ENCODE measurements at places on chromosomes 5 and 9. TPM values are rescaled to one million over a fixed set of nuclear protein-coding genes. Genes with fewer than 3 reads are reported as not detected.

The PCDHGB6 gene
- polyA plus RNA-seq = 1.7 TPM

The ESM1 gene
- 2.8 TPM for polyA plus RNA-seq

DNA sequence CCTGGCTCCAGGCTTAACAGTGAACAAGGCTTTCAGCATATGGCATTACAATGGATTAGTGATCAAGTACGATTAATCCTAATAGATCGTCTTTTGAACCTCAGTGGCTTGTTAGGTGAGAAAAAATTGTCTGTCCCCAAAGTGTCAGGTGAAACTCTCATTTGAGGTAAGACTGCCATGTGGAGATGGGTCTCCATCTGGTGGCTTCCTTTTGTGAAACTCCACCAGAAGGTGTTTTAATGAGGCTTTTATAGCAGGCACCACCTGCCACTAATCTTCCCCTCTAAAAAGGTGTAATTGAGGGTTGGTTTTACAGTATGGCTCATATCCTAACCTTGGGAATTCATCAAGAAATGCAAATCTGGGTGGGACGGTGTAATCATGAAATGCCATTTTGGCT lies 471.1 kb upstream of the MPDZ start:
- no peak for DNase-seq

DNA sequence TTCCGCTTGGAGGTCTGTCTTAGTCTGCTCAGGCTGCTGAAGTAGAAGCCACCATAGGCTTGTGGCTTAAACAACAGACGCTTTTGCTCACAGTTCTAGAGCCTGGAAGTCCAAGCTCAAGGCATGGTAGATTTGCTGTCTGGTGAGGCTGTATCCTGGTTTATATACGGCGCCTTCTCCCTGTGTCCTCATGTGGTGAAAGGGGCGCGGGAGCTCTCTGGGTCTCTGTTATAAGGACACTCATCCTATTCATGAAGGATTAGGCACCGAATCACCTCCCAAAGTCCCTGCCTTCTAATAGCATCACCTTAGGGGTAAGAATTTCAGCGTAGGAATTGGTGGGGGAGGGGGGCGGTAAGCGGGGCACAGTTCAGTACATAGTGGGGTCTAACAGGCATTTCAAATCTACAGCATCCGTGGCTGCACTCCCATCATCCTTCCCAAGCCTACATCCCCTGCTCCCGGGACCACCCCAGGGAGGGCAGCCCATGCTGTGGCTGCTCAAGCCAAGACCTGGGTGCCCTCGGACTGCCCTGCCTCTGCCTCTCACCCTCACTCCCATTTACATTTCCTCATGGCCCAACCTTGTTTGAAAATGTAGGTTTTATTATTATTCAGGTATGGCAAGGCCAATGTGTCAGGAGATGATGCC lies 15.1 kb upstream of the LPCAT1 start:
- DNase-seq = no peak

DNA sequence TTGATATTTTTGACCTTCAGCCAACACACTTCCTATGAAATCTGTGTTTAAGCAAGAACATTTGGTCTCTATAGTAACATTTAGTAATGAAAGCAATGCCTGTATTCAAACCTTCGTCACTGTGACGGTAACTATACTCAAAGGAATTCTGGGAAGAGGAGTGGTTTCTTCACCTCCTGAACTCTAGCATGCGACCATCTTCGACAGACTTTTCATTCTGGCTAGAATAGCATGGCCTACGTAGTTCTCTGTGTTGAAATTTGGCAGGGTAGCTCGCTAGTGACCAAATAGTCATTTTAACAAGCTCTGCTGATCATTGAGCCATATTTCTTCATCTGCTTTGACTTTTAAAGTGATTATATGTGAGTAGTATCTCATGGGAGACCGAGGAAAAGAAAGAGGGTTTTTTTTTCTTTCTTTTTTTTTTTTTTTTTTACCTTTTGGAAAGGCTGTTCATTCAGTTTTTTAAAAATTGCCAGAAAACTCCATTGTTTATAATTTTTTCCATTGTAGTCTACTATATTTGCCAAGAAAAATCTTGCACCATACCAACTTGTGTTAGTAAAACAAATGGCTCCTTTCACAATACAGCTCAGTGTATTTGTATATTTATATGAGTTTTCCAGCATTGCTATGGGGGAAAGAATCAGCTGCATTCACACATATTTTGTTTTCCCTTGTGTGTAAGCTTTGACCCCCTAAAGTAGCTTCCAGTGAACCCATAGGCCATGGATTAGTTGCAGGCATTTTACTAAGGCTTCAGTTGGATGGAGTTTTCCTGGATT lies 166.8 kb downstream of the NNT start:
- DNase-seq = peak; percentile 19

DNA sequence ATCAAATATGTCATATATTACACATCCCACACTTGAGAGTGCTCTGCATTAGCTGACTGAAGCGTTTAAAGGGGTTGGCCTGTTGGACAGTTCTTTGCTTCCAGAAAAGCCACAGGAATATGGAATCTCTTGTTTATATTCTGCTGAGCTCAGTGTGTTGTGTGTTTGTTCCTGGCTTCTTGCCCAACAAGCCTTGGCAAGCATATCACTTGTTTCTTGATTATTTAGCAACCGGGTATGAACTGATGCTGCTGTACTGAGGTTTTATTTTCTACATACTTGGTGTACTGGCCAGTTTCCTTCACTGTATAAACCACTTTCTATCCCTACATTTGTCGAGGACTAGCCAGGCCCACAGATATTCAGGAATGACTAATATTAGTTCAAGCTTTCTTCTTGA lies 378.9 kb downstream of the KCTD16 start:
- DNase-seq = peak; percentile 27

DNA sequence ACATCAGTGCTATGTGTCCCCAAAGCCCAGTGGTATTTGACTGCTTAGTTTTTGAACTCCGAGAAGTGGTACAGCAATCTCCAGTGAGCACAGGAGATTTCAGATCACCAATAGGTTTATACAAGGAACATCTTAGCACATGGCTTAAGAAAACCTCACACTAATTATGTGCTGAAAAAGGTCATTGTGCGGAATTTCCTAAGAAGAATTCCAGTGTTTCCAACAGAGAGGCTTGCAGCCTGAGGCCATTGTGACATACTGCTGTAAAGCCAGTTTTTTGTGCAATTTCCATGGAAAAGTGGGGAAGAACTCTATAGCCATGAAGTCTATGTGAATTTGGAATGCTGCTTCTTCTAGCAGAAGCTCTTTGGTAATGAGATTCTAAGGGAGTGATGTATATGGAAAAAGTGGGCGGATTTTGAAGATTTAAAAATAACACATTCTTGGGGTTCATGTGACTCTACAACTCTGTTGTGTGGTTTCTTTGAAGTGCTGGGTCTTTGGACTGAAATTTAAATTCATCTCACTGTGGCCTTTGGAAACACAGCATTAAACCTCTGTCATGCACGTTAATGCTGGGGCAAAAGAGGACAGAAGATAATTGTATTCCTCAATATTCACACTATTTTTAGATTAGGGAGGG lies 110.5 kb upstream of the CD180 start:
- DNase-seq = peak; percentile 42

DNA sequence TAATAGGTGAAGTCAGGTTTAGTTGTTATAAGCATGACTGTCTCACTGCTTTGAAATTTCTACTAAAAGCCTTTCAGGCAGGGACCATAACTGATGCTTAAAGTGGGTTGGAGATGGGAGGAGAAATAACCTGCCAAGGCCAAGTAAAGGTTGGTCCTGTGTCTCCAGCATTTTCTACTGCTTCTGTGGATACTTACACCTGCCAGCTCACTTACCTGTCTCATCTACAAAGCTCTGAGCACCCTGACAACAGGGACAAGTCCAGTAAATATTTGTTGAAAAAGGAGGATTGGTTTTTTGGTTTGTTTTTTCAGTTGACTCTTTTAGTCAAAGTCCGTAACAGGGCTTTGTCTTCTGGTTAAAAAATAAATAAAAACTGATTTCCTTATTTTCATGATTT lies 38.6 kb downstream of the GRAMD2B start:
- DNase-seq = no peak

DNA sequence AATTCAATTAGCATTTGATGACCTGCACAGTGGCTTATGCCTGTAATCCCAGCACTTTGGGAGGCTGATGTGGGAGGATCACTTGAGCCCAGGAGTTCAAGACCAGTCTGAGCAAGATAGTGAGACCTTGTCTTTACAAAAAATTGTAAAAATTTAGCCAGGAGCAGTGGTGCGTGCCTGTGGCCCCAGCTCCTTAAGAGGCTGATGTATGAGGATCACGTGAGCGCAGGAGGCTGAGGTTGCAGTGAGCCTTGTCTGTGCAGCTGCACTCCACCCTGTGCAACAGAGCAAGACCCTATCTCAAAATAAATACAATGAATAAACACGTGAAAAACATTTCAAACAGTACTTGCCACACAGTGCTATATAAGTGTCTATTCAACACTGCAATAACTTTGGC lies 4.2 kb downstream of the ABCA1 start:
- no peak for DNase-seq

The MLLT3 gene
- 32.1 TPM for polyA plus RNA-seq

- DNase-seq = no peak
Observed at GRCh38 chr5:179805529-179806249, 977 bp downstream of the MGAT4B start.

GRCh38 chr9:125444956-125445506 lies 183.4 kb downstream of the GAPVD1 start:
- no peak for DNase-seq

- no peak for DNase-seq
Observed at GRCh38 chr9:16211946-16212345, 658.5 kb downstream of the BNC2 start.

DNA sequence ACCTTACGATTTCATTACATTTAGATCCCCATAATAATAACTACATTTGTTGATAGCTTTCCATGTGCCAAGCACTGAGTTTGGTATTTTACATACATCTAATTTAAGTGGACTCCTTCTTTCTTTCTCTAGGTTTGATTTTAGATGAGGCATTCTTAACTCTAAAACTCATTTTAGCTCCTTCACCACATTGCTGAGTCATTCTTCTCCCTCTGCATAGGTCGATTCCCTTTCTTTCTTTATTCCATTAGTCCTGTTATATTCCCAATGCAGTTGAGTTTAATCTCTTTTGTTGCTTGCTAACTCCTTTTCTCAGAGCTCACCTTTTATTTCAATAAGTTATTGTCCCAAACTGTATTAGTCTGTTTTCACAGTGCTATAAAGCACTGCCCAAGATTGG lies 329.8 kb downstream of the TAF11L14 start:
- DNase-seq = no peak

DNA sequence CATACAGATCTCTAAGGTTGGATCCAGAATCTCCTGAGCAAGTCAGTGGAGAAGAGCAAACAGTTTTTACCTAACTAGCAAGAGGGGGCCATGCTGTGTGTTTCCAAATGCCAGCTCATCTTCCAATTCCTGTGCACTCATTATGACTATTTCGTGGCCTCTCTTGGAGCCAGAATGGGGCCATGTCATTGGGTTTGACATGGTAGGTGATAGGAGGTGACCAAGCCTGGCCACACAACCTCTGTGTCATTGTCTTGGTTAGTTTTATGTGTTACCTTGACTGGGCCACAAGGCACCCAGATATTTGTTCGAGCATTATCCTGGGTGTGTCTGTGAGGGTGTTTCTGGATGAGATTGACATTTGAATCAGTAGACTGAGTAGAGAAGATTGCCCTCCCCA lies 206.2 kb downstream of the HSPA4 start:
- no peak for DNase-seq

DNA sequence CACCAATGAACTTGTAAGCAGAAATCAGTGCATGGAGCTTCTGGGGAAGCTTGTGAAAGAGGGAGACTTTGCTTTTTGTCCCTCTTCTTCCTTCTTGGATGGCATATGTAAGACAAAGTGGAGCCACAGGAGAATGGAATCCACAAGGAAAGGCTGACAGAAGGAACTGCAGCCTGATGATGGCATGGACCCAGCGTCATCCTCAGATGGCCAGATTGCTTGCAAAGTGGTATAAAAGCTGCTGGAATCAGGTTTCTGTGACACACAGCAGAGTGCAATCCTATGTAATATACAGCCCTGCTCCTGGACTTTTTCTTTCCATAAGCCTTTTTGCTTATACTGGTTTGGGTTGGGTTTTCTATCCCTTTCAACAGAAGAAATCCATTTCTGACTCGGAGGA lies 31.4 kb upstream of the SPARC start:
- no peak for DNase-seq

The PTGER4 gene
- polyA plus RNA-seq = 0.28 TPM

The LECT2 gene
- 0.10 TPM for polyA plus RNA-seq

The CDC20B gene
- polyA plus RNA-seq = not detected

DNA sequence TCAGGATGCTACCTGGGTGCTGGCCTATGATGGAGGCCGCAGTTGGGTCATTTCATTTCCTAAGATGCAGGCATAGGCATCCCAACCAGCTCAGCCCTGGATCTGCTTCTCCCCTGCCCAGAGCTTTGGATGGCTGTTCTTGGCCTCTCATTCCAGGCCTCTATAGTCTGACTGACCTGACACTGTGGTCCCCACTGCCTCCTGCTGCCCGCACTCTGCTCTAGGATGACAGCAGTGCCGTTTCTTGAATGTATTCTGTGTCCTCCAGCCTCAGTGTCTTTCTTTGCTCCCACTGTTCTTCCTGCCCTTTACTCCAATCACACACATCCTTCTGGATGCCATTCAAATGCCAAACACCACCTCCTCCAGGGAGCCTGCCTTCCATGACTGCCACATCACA lies 235.7 kb downstream of the HSPA4 start:
- DNase-seq = no peak

- no peak for DNase-seq
Observed at GRCh38 chr5:73471654-73472053, 23.1 kb upstream of the FOXD1 start.

The TMEM232 gene
- 0.38 TPM for polyA plus RNA-seq

The BTNL8 gene
- not detected for polyA plus RNA-seq

The SLC34A1 gene
- polyA plus RNA-seq = not detected

DNA sequence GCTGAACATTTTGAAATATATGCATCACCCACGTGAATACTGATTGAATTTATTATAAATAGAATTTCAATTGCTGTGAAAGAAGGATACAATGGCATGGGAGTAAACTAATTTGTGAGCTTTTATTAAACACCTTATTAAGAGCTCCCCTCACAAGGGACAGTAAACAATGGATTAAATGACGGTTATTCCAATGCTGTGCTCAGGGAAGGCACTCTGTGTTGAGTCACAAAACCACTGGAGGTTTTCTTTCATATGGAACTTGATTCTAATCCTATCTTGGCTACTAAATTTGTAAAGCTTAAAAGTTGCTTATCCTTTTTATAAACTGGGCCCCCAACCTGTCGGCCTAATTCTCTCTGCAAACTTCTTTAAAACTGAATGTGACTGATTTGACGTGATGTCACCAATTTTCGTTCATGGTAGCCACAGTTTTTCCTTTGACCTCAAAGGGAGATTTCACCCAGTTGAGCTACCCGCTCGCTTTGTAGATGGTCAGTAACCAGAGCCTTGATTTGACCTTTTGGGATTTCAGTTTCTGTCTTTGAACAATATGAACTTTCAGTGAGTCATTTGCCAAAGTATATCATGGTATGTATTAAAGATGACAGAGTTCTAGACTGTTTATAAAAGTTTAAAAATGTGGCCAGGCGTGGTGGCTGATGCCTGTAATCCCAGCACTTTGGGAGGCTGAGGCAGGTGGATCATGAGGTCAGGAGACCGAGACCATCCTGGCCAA lies 61.3 kb upstream of the PIK3R1 start:
- no peak for DNase-seq

- DNase-seq = no peak
Observed at GRCh38 chr5:18023986-18024385, 389.7 kb downstream of the TAF11L14 start.

The LCN9 gene
- not detected for polyA plus RNA-seq
